ENCODE measurements at places on chromosomes 12 and 14. TPM values are rescaled to one million over a fixed set of nuclear protein-coding genes. Genes with fewer than 3 reads are reported as not detected.

DNA sequence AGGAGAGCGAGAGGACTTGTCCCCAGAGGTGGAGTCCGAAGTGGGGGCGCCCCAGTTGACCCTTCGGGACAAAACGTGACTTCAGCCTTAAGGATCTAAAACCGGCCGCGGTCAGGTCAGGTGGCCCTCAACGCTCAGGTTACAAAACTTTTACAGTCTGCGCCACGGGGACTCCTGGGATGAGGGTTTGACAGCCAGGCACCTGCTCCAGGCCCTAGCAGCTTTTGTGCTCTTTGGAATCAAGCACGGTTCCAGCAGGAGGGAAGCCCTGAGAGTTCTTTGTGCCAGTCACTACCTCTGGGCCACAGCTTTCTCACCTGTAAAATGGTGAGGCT lies 337 bp downstream of the ZC2HC1C start:
- H3K27me3 ChIP-seq, result no peaks in the 10 kb centered on the region
- no peak for DNase-seq
- no peak overlapping the region for H3K4me3 ChIP-seq
- peaks cover 3% of the 10 kb centered on the region for H3K4me1 ChIP-seq

GRCh38 chr12:119949145-119949544 lies 39.9 kb upstream of the BICDL1 start:
- no peak overlapping the region for H3K27ac ChIP-seq
- H3K36me3 ChIP-seq, result no peaks in the 10 kb centered on the region
- no peaks in the 10 kb centered on the region for H3K4me1 ChIP-seq
- H3K4me3 ChIP-seq, result no peak overlapping the region
- H3K27me3 ChIP-seq, result peaks cover 4% of the 10 kb centered on the region

The LAG3 gene
- total RNA-seq, result 268 TPM

The SLCO1C1 gene
- total RNA-seq, result not detected

DNA sequence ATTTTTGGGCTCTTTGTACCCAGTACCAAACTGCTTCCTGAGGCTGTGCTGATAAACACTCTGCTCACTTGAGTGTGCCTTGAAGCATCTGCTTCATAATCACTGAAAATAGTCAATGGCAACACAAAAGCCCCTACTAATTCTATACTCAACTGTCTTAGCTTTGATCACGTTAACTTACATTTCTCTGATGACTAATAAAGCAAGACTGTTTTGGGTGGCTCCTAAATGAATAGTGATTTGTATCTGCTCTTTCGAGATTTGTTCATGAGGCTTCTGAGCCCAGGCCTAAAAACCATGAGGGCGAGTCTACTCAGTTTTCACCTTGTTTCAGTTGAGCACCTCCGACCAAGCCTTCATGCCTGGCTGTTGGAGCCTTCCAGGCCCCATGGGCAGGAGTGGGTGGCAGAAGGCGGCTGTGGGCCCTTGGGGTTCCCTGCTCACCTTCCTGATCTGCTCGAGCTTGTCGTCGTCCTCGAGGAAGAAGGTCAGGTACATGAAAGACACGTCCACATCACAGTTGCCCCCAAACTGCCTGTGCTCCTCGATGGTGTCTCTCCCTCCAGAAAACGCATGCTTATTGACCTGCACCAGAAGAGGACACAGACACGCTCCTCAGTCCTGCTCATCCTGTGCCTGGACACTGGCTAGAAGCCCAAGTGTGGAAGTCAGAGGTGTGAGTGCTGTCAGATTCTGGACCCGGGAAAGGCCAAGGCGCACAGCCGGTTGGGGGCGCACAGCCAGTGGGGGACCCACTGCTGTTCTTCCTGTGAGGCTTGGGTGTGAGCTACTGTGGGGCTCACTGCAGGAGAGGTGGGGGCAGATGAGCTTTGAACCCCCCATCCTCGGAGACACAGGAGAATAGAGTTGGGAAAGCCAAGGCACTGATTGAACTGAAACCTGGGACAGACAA lies 13.7 kb downstream of the SLC25A47 start:
- H3K4me3 ChIP-seq, result no peak overlapping the region
- DNase-seq, result no peak
- H3K4me1 ChIP-seq, result peaks cover 18% of the 10 kb centered on the region
- peaks cover 59% of the 10 kb centered on the region for H3K36me3 ChIP-seq
- no peaks in the 10 kb centered on the region for H3K27me3 ChIP-seq
- H3K27ac ChIP-seq, result peak overlapping the region; percentile 42

The ETFBKMT gene
- 0.99 TPM for total RNA-seq

- peaks cover 35% of the 10 kb centered on the region for H3K36me3 ChIP-seq
- no peaks in the 10 kb centered on the region for H3K27me3 ChIP-seq
- peak overlapping the region; percentile 89 for H3K27ac ChIP-seq
- H3K4me3 ChIP-seq, result no peak overlapping the region
- no peak for DNase-seq
These were observed 87.2 kb downstream of the CEP83 start for GRCh38 chr12:94372461-94372860.

GRCh38 chr12:56614627-56615026 lies 15.5 kb downstream of the BAZ2A start:
- H3K4me3 ChIP-seq, result no peak overlapping the region
- no peak for DNase-seq
- H3K4me1 ChIP-seq, result peaks cover 12% of the 10 kb centered on the region
- peak overlapping the region; percentile 27 for H3K27ac ChIP-seq

GRCh38 chr14:92470215-92470614 lies 43.4 kb upstream of the RIN3 start:
- no peak for DNase-seq
- no peak overlapping the region for H3K27ac ChIP-seq
- peaks cover 10% of the 10 kb centered on the region for H3K4me1 ChIP-seq
- H3K4me3 ChIP-seq, result no peak overlapping the region
- H3K27me3 ChIP-seq, result no peaks in the 10 kb centered on the region

GRCh38 chr14:54715239-54715638 lies 148.3 kb downstream of the SAMD4A start:
- no peak for DNase-seq
- H3K36me3 ChIP-seq, result peaks cover 11% of the 10 kb centered on the region
- peaks cover 8% of the 10 kb centered on the region for H3K27me3 ChIP-seq
- peaks cover 18% of the 10 kb centered on the region for H3K4me1 ChIP-seq
- no peak overlapping the region for H3K27ac ChIP-seq

DNA sequence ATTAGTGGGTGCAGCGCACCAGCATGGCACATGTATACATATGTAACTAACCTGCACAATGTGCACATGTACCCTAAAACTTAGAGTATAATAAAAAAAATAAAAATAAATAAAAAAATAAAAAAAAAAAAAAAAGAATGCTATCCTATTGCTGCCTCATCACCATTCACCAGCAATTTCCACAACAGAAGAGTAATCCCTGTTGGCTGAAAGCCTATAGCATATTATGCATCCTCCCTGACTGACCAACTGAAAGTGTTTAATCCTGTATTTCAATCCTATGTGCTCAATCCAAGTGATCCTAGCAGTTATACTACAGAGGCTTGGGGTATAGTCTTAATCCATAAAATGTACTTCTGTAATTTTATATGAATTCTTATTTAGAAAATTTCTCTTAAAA lies 18.5 kb downstream of the DICER1 start:
- H3K4me1 ChIP-seq, result peaks cover 71% of the 10 kb centered on the region
- peaks cover 18% of the 10 kb centered on the region for H3K36me3 ChIP-seq
- H3K4me3 ChIP-seq, result no peak overlapping the region
- DNase-seq, result no peak

DNA sequence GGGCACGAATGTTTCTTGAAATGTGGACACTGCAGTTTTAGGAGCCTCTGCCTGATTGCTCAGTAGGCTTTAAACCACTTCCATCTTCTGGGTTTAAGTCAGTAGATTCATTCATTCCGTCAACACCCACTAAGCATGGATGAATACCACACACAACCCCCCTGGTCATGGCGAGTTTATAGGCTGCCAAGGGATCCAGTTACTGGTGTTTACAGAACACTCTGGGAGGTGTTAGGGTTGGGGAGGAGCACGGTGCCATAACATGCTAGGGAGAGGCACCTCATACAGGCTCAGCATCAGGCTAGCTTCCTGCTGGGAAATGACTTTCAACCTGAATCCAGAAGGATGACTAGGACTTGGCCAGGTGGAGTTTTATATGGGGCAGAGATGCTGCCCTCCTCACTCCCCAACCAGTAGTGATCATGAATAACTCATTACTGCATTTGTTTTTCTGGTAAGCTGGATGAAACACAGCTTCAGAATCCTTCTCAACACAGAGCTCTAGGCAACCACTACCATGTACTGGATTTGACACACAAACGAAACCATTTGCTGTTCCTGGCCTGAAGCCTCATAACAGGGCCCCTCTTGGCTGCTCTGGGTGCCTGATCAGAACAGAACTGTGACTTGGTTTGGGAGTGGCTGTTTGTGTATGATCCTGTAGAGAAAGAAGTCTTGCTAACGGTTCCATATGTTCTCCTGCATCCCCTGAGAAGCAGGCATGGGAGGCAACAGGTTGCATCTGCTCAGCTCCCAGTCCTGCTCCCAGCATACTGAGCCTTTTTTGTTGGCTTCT lies 47.9 kb downstream of the FBXW8 start:
- H3K4me3 ChIP-seq, result no peak overlapping the region
- H3K27ac ChIP-seq, result no peak overlapping the region
- H3K27me3 ChIP-seq, result no peaks in the 10 kb centered on the region
- peaks cover 35% of the 10 kb centered on the region for H3K4me1 ChIP-seq

The ZNF84 gene
- total RNA-seq, result 23.5 TPM

Measured in activated CD8-positive, alpha-beta T cell treated with anti-CD3 and anti-CD28 coated beads for 36 hours (primary cell).